Activated T-cell treated with anti-CD3 and anti-CD28 coated beads for 48 hours (primary cell): ENCODE measurements at places on chromosomes 5 and 9.

DNA sequence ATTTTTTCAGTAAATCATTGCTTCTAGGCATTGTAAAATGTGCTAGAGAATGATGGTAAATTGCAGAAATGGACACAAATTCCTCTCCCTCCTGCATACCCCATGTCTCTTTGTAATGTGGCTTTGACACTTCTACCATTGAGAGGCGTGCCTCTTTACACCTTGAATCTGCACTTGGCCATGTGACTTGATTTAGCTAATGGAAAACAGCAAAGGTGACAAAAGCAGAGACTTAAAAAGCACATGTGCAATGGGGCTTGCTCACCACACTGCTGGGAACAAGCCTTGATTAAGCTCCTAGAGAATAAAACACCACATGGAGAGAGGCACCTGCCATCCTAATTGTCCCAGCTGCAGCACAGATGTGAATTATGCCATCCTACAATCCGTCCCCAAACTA, 69.9 kb upstream of the NAA35 start:
- no peak for DNase-seq

DNA sequence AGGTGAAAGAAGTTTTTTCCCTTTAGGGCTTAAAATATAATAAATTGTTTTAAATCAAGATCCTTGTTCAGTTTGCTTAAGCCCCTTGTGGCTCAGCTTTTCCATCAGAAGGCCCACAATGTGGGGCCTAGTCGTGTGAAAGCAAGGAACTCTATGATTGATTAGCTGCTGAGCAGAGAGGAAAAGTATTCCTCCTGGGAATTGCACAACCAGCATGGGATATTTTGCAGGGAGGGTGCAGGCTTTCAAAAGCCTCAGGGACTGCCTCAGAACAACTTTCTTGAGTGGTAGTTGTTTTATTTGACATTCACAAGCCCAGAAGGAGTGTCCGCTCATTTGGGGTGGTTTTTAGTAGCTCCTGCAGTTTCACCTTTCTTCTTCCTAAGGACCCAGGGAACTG, 19.8 kb downstream of the TTC23L start:
- no peak for DNase-seq

- DNase-seq: no peak
Observed at GRCh38 chr5:873328-873727, 19.3 kb downstream of the BRD9 start.

- no peak for DNase-seq
Observed at GRCh38 chr9:132054024-132054423, 25.6 kb downstream of the MED27 start.

- peak; percentile 32 for DNase-seq
Observed at GRCh38 chr9:113682297-113682771, 193.8 kb upstream of the ZNF618 start.

- no peak for DNase-seq
Observed at GRCh38 chr9:124356745-124357390, 58.4 kb downstream of the PSMB7 start.

- no peak for DNase-seq
Observed at GRCh38 chr5:154776167-154776566, 21.0 kb downstream of the LARP1 start.

- DNase-seq: no peak
Observed at GRCh38 chr5:65014769-65015168, 246.0 kb downstream of the CWC27 start.

- DNase-seq: no peak
Observed at GRCh38 chr5:98585661-98586310, 187.7 kb upstream of the RGMB start.

DNA sequence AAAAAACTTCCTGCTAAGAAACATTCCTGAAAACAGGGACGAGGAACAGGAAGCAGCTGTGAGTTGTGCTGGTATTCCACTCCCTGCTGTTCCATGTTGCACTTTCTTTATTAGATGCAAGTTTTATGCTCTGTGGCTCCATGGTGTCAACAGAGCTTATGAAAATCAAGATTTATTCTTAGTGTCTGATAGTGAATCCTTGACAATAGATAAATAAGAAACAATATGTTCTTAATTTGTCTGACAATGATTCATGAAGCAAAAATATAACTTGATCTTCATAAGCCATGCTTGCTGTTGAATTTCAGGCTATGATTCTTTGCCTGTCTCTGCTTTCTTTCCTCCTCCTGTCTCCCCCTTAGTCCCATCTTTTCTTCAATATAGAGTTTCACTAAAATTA, 119.6 kb downstream of the DROSHA start:
- DNase-seq: no peak

GRCh38 chr9:101365181-101365580, 19.6 kb downstream of the BAAT start:
- no peak for DNase-seq
